ENCODE measurements at places on chromosomes 4 and X.

- no peak for DNase-seq
Observed at GRCh38 chr4:128286474-128287058, 1.0 kb downstream of the PGRMC2 start.

DNA sequence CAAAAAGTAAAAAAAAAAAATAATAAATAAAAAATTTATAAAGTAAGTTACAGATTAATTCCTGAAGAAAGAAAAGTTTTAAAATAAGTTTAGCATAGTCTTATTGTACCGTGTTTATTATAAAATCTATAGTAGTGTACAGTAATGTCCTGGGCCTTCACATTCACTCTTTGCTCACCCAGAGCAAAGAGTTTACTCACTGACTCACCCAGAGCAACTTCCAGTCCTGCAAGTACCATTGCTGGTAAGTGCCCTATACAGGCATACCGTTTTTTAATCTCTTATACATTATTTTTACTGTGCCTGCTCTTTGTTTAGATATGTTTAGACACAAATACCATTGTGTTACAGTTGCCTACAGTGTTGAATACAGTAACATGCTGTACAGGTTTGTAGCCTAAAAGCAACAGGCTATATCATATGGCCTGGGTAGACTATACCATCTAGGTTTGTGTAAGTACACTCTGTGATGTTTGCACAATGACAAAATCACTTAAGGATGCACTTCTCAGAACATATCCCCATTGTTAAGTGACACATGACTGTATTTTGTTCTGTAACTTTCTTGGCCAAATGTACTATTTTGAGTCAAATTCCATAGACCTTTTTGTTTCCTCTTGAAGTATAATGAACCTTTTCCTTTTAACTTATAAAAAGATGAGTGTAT, 199.0 kb upstream of the NUDT6 start:
- DNase-seq = no peak

GRCh38 chr4:55931043-55931442, 17.7 kb upstream of the CEP135 start:
- DNase-seq = no peak

DNA sequence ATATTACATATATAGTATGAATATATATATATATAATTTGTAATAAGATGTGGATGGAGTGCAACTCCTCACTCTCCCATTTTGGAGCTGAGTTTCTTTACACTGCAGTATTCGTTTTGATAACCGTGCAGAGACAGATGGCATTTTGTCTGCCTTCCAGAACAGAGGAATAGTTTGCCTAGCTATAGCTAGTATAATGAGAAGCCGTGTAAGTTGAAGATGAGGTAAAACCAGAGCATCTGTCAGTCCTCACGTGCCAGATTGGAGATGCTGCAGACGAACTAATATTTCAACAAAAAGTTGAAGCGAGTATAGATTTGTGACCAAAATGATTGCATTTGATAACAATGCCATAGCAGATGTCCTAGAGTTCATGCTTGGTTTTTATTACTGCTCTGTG, 180.6 kb downstream of the FMR1NB start:
- no peak for DNase-seq

DNA sequence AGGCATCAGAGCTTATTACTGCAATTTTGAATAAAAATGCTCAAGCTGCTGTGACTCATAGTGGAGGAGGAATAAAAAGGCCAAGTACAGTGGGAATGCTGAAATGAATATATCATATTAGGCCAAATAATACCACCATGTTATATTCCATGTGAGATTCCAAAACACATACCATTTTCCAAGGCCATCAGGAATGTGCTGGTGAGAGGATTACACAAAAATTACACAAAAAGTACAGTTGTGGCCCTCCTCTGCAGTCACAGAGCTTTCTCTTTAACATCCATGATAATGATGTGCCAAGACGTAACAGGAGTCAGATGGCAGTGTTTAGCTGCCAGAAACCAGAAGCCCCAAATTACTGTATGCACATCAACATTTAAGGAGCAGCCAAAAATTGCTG, 153.5 kb downstream of the PCDH18 start:
- no peak for DNase-seq

DNA sequence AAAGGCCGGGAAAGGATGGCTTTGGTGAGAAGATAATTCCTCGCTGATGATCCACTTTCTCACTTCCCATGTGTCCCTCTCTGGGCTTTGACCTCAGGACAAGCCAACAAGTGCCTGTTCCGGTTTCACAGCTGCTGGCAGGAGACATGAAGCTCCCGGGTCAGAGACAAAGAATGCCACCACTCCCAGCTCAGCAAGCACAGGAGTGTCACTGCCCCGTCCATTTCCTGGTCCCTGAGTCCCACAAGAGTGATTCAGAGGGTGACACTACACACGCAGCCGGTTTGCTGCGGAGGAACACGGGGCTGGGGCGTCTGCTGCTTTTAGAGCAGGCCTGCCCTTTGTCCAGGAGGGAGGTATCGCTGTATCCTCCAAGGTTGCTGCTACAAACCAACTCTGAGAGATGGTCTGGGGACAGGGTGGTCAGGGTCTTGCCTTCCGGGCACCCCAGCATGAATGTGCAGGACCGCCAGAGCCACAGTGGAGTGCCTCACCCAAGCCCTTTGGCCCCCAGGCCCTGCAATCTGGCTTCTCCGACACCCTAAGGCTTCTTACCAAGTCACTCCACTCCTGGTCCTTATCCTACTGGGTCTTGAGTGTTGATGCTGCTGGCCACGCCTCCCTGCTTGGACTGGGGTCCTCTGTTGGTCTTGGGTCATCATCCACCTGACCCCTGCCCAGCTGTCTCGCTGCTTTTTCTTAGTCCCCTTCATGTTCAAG, 49.5 kb downstream of the CPZ start:
- DNase-seq = no peak

Measured in stimulated activated CD4-positive, alpha-beta T cell treated with anti-CD3 and anti-CD28 coated beads, Interleukin-1b, Interleukin-23, amount 100 ng/mL, for 4 hours (primary cell).